Fibroblast of upper back skin (primary cell): ENCODE measurements at places on chromosomes 16 and 17.

DNA sequence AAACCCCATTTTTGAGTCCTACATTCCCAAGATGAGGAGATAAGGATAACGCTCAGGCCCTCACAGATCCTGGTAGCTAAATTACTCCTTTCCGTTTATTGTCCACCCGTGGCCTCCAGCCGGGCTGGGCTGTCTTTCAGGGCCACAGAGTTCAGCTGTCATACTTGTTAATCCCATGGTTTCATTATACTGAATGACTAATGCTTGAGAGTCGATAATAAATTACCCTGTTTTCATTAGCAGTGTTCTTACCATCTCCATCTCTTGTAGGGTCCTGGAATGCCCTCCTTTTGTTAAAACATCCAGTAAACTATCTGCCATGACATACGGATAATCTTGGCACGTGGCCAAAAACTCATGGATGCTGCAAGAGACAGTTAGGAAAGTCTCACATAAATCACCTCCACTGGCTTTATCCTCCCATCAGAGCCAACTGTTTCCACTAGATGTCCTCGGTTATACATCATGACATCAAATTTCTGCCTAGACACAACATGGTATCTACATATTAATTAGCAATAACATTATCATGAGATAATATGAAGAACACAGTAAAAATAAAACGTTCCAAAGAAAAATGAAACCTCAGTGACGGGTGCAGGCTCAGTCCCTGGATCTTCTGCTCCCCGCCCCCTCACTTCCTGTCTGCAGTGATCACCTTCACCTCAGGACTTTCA is 45.3 kb downstream of the BRD7 start:
- peak; percentile 52 for DNase-seq

DNA sequence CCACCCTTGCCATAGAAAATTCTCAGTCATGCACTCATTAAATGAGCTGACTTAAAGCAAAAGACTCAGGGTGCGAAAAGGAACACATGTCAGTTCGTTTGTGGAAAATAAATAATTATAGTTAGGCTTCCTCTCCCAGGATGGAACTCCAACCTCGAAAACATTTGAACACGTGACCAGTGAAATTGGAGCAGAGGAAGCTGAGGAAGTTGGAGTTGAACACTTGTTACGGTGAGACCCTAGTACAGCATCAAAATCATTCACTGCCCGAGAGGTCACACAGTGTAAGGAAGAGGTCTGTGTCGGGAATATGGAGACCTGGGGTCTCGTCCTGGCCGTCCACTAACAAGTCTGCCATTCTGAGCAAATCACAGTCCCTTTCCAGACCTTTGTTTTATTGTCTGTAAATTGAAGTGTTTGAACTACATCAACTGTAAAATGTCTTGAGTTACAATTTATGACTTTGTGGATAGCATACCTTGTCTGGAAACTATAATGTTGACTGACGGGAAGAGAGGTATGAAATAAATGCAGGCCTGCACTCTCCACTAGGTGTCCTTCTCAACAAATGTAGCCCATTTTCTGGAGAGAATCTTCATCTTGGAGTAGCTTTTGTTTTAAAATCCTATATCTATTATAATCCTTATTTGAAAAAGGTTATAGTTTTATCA is 7.7 kb downstream of the PSMD7 start:
- DNase-seq, result no peak

DNA sequence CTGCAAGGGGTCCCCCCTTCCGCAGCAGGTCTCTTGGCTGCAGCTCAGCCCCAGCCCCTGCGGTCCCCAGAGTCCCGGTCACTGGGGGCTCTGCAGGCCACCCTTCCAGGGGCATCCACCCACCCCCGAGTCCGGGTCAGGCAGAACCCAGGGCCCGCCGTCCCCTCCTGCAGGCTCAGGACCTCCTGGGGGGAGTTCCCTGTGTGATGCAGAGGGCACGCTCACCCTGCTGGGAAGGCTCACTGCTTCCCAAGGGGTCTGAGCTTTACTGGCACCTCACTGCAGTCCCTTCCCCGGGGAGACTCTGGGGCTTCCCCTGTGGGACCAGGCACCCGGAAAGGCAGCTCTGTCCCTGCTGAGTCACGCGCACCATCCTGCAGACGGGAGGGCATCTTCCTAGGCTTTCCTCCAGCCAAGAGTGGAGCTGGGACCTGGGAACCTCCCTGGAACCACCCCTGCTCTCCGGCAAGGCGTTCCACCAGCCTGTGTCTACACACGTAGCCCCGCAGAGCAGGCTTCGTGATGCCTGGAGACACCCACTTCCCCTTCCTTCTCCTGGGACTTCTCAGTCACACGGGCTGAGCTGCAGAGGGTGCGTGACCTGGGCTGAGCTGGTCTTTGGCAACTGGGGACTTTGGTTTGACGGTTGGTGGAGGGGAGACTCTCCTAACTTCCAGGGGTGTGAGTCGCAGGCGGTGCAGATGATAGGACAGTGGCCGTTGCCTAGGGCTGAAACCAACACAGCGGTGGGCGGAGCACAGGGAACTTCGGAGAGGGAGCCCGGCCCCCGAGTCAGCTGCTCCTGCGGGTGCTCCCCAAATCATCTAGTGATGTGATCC is 23.4 kb downstream of the SLC25A10 start:
- peak; percentile 20 for DNase-seq

DNA sequence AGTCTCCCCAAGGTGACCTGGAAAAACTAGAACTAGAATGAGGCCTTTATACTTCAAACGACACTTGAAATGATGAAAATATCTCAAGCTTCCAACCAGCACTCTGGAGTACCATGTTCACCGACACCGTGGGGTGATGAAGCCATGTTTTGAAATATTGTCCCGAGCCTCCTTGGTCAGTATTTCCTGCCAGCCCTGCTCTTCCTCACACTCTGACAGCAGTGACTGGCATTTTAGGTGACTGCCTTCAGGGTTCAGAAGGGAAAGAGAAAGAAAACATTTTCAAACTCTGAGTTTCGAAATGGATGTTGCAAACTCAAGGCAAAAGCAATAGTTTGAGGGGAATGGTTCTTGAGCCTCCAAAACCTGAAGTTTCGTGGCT is 39.3 kb upstream of the IRX6 start:
- no peak for DNase-seq

- peak; percentile 38 for DNase-seq
Measured at GRCh38 chr16:57999366-57999970, 1.0 kb downstream of the ZNF319 start.

GRCh38 chr16:67923414-67924116 is 8.1 kb downstream of the CTRL start:
- no peak for DNase-seq

DNA sequence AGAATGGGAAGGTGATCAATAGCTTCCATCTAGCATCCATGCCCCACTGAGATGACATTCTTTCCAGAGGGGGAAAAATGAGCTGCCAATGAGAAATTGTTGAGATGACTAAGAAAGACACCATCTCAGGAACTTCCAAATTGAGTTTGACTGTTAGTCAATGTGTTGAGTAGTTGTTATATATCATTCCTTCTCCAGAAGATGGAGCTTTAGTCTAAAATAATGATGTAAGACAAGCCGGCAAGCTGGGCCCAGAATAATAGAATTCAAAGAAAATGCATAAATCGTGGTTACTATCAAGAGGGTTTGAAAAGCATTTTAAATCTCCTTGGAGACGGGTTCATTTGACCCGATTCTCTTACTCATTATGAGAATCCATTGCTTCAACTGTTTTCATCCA is 71.0 kb upstream of the ATF7IP2 start:
- DNase-seq, result peak; percentile 27

- DNase-seq, result peak; percentile 27
Measured at GRCh38 chr16:9950658-9951057, 231.6 kb downstream of the GRIN2A start.
